ENCODE measurements at places on chromosomes 13 and 19. TPM values are rescaled to one million over a fixed set of nuclear protein-coding genes. Genes with fewer than 3 reads are reported as not detected.

- DNase-seq: no peak
These were observed 711 bp upstream of the MIPEP start for GRCh38 chr13:23889615-23890607.

Gene PSG4
- total RNA-seq: not detected

DNA sequence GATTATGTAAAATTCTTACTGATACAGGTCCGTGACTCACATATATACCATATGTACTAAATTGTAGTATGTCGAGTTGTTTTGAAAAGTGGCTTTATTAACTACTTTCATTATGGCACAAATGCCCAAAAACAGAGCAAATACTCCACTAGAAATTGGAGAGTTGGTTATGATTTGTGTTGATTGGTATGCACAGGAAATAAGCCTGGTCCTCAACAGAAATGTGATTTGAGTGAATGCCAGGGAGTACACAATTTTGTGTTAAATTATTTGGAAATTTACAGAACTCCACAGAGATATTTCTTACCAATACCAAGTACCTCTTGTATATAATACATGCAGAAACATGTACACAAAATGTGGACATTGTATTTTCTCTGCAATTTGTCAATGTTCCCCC, 676.7 kb downstream of the PCDH9 start:
- no peak for DNase-seq

GRCh38 chr13:50512474-50513299, 330.8 kb downstream of the DLEU7 start:
- DNase-seq: no peak

- no peak for DNase-seq
These were observed 703.6 kb downstream of the SLITRK6 start for GRCh38 chr13:85095418-85096272.

GRCh38 chr13:100211016-100211710, 122.3 kb downstream of the PCCA start:
- no peak for DNase-seq

DNA sequence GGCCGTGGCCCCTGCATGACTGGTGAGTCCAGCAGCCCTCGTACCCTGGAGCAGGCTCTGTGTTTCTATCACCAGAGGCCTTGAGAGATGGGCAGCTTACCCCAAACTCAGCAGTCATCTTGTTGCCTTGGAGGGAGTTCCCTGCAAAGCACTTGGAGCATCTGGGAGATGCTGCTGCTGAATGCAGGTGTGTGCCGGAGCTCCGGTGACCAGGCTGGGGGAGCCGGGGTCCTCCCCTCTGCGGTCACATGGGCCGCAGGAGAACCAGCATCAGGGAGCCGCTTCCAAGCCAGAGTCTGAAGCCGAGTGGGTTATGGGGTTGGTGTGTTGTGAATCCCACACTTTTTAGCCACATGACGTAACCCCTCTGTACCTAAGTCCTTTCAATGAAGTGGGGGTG, 82.8 kb downstream of the TEX29 start:
- no peak for DNase-seq

DNA sequence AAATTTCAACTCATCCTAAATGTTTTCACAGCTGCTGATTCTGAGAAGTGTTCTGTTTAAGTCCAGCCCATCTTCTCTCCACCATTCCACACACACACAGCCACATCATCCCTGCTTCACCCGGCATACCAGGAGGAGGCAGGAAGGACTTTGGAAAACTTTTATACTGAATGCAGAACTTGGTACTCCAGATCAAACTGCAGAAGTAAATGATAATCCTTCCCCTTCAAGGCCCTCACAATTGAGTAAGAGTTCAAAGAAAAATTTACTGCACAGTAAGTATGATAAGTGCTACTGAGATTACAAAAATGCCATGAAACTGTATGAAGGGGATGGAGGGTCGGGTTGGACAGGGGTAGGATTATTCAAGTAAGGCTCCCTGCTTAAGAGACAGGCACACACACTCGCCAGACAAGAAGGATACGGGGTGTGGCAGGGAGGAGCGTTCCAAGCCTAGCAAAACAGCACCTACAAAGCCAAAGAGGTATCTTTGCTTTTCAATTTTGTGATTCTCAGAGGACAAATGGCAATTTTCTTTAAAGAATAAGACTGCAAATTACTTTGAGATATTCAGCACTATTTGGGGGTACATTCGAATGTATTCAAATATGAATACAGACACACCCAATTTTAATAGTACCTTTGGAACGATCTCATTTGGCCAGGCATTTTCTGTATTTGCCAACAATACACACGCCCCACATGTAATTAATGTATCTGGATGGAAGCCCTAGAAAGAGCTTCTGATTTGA, 2.5 kb downstream of the USP12 start:
- DNase-seq: no peak

DNA sequence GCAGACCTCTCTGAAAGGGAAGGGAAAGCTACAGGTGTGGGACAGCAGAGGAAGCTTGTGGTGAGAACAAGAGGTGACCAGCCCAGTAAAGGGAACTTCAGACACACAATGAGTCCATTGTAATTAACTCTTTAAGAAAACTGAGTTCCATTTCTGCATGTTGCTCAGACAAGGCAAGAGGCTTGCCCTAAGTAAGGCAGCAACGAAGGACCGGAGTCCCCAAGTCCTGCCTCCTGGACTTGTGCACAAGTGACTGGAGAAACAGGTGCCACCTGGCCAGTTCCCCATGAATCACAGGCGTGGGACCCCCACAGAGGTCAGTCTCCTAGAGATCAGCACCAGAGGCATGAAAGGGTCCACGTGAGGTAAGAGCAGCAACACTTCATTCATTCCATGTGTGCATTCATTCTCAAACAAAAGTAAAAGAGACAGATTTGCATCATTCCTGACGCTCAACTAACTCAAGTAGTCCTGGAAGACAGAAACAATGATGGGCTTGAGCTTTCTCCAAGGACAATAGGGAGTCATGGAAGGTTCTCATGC, 14.7 kb upstream of the SIGLEC6 start:
- DNase-seq: no peak

- DNase-seq: no peak
These were observed 6.7 kb downstream of the POU2F2 start for GRCh38 chr19:42125536-42125935.

DNA sequence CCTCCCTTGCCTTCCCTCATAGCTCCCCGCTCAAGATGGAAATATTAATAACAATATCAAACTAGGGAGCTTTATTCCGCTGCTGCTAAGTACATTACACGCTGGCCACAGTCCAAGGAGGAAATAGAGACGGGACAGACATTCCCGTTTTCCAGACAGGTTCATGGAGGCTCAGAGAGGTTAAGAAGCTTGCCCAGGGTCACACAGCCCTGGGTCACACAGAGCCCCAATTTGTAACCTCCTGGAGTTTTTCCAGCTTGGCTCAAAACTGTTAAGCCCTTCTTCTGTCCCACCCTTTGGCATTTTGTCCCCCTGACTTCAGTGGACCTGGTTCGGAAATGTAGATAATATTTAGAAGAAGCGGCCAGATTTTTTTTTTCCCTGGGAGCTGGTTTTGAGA, 2.0 kb downstream of the BICRA start:
- no peak for DNase-seq

GRCh38 chr19:1112268-1113029, 8.7 kb downstream of the GPX4 start:
- no peak for DNase-seq

GRCh38 chr19:35539850-35540249, 5.6 kb upstream of the TMEM147 start:
- DNase-seq: no peak

- DNase-seq: no peak
These were observed 3.7 kb downstream of the REXO1 start for GRCh38 chr19:1844513-1845124.

Data from thoracic aorta (tissue), 2 donors.